Stimulated activated CD4-positive, alpha-beta T cell treated with anti-CD3 and anti-CD28 coated beads, Interleukin-12 subunit alpha, Interleukin-12 subunit beta, amount 100 ng/mL, for 24 hours (primary cell): ENCODE measurements at places on chromosomes 3 and 15.

GRCh38 chr3:106809623-106810299 is 567.5 kb upstream of the CCDC54 start:
- DNase-seq, result no peak

- DNase-seq, result no peak
These were observed 4.8 kb upstream of the ACAD9 start for GRCh38 chr3:128874481-128875180.

DNA sequence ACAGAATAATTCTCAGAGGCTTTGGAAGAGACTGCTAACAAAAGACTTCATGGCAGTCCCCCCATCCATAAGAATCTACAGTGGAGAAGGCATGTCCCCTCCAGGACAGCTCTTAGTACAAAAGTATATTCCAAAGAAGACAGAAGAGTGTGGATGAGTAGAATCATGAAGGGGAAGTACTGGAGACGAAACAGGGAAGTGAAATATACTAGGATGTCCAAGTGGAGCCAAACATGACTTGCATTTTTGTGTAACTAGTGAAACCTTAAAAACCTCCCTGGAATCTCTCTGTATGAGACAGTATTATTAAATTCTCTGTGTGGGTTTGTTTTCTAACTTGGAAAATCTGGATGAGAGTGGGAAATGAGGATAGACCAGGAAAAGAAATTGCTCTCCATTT is 312.4 kb downstream of the RSL24D1 start:
- no peak for DNase-seq

DNA sequence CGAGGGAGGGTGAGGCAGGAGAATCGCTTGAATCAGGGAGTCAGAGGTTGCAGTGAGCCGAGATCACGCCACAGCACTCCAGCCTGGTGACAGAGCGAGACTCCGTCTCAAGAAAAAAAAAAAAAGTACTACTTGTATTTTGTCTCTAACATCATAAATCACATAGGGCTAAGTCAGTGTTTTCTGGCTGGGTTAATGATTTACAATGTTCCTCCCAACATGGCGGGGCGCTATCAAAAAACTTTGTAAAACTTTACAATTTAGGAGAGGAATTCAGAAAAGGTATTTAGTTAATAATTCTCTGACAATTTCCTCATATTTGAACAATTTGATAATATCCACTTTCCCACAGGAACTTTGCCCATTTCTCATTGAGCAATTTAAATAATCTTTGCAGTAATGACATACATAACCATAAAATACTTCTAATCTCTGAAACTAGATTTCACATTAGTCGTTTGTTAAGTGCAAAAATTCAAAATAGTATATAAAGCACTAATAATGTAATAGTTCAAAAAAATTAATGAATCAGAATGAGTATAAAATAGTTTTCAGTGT is 26.6 kb upstream of the B3GNT5 start:
- no peak for DNase-seq

DNA sequence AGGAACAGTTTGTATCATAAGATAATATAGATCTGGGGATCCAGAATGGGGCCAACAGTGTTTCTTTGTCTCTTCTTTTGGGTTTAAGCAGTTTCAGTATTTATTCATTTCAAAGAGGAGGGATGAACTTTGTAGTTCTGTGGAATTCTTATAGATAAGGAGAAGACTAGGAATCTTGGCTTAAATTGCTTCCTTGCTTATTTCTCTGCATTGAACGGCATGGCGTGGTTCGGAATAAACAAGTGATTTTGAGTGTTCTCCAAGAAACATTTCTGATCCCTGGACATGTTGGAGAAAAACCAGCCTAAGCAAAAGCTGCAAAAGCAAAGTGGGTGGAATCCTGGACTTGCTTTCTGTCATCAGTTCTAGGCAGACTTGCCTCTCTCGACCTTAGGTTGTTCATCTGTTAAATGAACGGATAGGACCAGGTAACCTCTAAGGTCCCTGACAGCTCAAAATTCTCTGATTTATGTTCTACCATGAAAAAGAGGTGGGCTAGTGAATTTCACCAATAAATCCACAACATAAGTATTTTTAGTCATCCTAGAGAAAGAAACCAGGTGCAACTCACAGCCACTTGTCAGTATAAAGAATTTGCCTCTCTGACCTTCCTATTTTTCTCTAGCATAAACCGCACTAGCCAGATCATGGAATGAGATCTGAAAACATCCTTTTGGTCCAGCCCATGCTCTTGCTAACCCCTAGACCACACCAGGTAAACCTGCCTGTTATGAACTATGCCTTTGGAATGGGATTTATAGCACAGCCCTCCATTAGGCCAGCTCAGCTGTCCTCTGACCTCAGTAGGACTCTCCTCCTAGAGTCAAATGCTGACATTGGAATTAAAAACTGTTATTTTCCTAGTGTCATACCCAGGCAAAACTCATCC is 78.8 kb downstream of the CLDN11 start:
- no peak for DNase-seq
